AG20443 (cell line): ENCODE measurements at places on chromosomes 6 and 20.

GRCh38 chr6:111129013-111129412 is 41.7 kb downstream of the SLC16A10 start:
- no peak for DNase-seq

GRCh38 chr6:142750998-142751397 is 194.0 kb downstream of the HIVEP2 start:
- DNase-seq, result no peak

- no peak for DNase-seq
Observed at GRCh38 chr6:140987364-140988155, 1145.2 kb upstream of the GJE1 start.

- no peak for DNase-seq
Observed at GRCh38 chr6:63926950-63927927, 291.6 kb downstream of the PHF3 start.

- no peak for DNase-seq
Observed at GRCh38 chr6:43671011-43671800, 16.4 kb downstream of the MRPS18A start.

GRCh38 chr20:19976595-19977372 is 40.4 kb upstream of the NAA20 start:
- peak; percentile 89 for DNase-seq

- DNase-seq, result no peak
Observed at GRCh38 chr6:45044086-45044485, 284.0 kb upstream of the RUNX2 start.

DNA sequence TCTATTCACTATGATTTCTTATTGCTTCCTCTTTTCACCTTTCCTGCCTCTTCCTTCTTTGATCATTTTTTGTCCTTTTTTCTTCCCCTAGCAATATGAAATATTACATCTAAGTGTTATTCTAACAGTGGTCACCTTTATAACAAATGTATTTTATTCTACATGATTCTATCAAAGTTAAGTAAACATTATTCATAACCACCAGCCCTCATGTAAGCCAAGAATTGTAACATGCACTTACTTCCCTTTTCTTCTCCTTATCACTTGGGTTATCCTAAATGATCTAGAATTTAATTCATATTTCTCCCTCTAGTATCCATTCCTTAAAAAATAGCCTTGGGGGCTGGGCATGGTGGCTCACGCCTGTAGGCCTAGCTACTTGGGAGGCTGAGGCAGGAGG is 88.3 kb upstream of the SLC22A23 start:
- DNase-seq, result no peak

DNA sequence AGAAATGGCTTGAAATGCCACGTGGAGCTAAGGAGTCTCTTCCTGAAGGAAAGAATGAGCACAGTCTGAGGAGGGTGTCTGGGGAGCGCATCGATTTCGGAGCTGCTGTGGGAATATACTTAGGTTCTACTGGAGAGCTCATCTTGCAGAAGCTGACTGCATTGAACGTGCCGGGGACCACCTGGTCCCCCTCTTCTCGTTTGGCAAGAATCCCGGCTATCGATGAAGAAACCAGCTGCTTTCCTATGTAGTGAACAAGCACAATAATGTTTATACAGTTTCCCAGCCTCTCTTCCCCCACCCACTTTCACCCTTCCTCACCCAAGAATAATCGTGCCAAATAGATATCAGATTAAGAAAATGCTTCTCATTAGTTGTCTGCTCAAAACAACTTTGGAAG is 242.5 kb downstream of the PACRG start:
- no peak for DNase-seq
